Right renal pelvis (tissue), 4 donors: ENCODE measurements at places on chromosomes 4 and X.

DNA sequence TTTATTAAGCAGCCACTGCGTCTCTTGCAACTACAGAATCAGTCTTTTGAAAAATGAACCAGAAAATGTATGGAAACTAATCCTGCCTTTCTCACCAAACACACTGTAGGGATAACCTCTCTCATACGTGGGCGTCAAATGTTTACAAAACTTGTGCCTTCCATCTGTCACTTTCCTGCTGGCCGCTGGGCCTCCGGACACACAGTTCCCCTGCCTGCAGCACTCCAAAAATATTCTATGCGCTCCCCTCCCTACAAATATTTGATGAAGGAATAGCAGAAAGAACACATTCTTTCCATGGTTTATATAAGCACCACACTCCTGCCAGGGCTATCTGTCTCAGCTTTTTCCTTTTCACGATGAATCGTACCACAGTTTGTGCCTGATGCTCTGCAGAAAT is 14.9 kb upstream of the CYTL1 start:
- DNase-seq, result no peak

- no peak for DNase-seq
Measured at GRCh38 chr4:10201381-10202223, 85.0 kb upstream of the WDR1 start.

DNA sequence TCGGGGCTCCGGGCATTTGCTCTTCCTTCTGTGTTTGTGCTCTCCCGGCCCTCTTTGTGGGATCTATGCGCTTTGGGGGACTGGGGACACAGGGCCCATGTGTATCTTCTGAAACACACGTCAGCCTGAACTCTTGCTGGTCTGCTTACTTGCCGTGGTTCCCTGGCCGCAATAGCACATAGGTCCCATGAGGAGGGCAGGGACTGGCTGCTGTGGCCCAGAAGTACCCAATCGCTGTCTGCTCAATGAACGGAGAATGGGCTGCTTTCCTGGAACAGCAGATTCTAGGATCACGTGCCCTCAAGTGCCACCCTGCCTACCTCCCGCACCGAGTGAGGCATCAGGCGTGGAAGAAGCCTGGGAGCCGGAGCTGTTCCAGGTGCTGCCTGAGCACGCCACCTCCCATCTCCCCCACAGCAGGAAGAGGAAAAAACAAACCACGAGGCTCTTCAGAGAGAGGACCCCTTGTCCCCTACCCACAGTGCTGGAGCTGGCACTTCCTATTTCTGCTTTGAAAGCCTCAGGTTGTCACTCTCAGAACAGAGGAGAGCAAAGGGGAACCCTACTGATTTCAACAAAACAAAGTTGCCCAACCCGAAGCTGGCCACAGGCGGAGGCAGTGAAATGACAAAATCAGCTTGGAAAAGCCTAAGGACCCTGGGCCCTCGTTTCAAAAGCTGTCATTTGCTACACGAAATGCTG is 3.8 kb downstream of the G6PD start:
- no peak for DNase-seq

DNA sequence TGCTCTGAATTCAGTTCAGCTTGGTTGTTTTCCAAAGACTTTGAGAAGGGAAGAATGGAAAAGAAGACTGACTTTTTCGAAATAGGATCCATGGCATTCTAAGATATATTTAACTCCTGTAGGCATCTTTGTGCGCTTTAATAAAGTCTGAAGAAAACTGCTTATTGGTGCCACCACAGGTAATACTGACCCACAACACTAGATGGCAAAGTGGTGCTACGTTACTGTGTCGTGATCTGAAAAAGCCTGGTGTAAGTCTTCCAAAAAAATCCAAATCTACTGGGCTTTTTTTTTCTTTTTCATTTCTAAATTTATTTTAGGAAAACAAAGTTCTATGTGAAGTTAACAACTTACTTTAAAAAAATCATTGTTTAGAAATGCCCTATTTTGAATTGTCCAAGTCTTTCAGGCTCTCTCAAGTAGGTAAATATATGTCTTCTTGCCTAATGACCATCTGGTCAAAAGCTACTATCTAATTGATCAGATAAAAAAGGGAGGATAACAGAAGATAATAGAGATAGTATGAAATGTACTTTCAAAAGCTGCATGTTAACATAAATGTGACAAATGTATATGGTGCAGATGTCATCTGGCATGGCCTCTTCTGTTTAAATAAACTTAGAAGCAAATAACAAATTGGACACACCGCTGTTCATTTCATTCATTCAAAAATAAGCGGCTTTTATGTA is 47.0 kb upstream of the MID1IP1 start:
- no peak for DNase-seq

DNA sequence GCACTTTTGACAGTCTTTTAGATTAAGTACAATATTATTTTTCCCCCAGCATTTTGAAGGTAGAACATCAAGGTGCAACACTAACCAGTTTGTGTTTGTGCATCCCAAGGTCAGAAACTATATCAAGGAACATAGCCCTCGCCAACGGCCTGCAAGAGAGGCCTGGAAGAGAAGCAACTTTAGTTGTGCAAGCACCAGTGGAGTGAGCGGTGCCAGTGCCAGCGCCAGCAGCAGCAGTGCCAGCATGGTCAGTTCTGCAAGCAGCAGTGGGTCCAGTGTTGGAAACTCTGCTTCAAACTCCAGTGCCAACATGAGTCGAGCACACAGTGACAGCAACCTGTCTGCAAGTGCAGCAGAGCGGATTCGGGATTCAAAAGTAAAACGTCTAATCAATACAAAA is 21.7 kb downstream of the FAM199X start:
- no peak for DNase-seq

GRCh38 chrX:22041907-22042530 is 9.9 kb downstream of the PHEX start:
- no peak for DNase-seq

GRCh38 chr4:148849581-148849980 is 407.4 kb upstream of the NR3C2 start:
- DNase-seq, result no peak
